ENCODE measurements at places on chromosomes 5 and 9. TPM values are rescaled to one million over a fixed set of nuclear protein-coding genes. Genes with fewer than 3 reads are reported as not detected.

Gene HTR1A
- total RNA-seq, result not detected

Gene PCDHGB4
- total RNA-seq, result 26.1 TPM

Gene NMUR2
- not detected for total RNA-seq

Gene C5orf46
- total RNA-seq, result 12.3 TPM

Gene SYNPO
- total RNA-seq, result 62.4 TPM

Gene LOX
- 1,031 TPM for total RNA-seq

Gene GRXCR2
- total RNA-seq, result not detected

Gene DMGDH
- 1.9 TPM for total RNA-seq

Gene GPX8
- total RNA-seq, result 162 TPM

Gene DNAI1
- total RNA-seq, result 0.03 TPM

Gene CENPP
- total RNA-seq, result 4.0 TPM

Gene HSPA5
- total RNA-seq, result 445 TPM

Gene NEK6
- 83.1 TPM for total RNA-seq

Gene FBXO4
- total RNA-seq, result 7.9 TPM

Gene C5orf58
- total RNA-seq, result not detected

Gene IRGM
- 0.13 TPM for total RNA-seq

Gene DRD1
- total RNA-seq, result 1.2 TPM

Gene ZNF618
- total RNA-seq, result 13.2 TPM

Gene FRMPD1
- total RNA-seq, result not detected

Gene OR2V1
- total RNA-seq, result not detected
